Glomerular endothelial cell (primary cell): ENCODE measurements at places on chromosomes 2 and 18. TPM values are rescaled to one million over a fixed set of nuclear protein-coding genes. Genes with fewer than 3 reads are reported as not detected.

GRCh38 chr2:96903815-96904214 is 33.9 kb upstream of the SEMA4C start:
- DNase-seq: no peak

DNA sequence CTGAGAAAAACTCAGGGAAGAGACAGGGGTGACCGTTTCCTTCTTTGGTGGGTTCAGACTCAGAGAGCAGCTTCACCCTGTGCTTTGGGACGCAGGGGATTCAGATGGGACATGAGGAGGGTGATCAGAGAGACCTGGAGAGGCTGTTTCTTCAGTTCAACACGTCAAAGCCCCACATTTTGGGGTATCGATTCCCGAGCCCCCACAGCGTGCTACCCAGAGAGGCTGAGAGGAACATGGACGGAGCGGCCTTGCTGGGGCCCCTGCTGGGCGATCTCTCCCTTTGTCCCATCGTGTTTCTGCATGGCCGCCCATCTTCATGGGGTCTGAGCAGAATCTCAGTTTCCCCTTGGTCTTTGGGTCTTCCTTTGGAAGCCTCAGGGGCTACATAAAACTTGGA is 38.2 kb upstream of the PXDN start:
- DNase-seq: no peak

DNA sequence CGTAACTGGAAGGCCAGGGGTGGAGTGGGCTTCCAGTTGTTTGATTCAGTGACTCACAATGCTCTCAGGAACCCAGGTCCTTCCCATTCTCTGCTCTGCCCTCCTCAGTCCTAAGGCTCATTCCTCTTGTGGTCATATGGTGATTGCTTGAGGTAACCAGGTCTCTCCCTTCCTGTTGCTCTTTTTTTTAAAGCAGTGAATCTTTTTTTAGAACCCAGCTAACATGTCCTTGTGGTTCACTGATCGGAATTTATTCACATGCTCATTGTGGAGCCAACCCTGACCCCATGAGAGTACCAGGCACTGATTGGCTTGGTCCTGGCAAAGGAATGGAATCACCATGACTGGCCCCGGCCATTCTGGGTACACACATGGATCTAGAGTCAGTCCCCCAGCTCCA is 7.4 kb downstream of the THNSL2 start:
- no peak for DNase-seq

DNA sequence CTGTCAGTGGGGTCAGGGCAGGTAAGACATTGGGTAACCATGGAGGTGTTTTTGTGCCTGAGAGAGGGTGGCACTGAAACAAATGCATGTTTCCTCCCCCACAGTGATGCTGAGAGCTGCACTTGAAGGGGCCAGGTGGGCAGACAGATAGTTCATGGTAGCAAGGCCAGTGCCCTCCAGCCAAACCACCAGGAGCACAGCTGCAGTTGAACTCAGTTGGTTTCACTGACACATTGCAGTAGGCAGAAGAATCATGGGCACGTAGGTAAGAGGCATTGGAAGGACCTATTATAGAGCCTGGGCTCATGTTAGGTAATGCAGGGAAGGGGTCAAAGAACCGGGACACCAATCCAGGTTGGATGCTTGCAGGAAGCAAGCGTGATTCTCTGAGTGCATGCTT is 93.2 kb upstream of the ARL4C start:
- no peak for DNase-seq

GRCh38 chr18:5144629-5145028 is 52.4 kb downstream of the AKAIN1 start:
- no peak for DNase-seq

DNA sequence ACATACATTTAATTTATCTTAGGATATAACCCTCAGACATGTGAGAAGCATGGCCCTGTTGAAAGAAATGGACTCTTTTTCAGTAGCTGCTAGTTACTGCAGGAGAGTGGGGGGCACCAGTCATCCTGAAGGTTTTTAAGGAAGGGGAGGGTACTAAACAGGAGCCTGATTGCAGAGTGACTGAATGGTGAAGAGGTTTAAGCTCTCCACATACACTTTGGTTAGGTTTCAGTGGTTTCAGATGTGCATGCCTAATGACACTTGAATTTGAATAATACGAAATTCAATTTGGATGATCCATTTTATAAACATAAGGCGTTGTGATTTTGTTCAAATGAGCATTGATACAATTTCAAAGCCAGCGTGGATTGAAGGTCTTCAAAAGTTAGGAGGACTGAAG is 10.9 kb upstream of the FAM237A start:
- no peak for DNase-seq

Gene NAT8
- total RNA-seq: not detected in 2 replicates

- DNase-seq: no peak
Measured at GRCh38 chr2:143828763-143829537, 691.0 kb downstream of the ZEB2 start.

GRCh38 chr2:42881732-42882131 is 89.3 kb upstream of the HAAO start:
- DNase-seq: no peak

DNA sequence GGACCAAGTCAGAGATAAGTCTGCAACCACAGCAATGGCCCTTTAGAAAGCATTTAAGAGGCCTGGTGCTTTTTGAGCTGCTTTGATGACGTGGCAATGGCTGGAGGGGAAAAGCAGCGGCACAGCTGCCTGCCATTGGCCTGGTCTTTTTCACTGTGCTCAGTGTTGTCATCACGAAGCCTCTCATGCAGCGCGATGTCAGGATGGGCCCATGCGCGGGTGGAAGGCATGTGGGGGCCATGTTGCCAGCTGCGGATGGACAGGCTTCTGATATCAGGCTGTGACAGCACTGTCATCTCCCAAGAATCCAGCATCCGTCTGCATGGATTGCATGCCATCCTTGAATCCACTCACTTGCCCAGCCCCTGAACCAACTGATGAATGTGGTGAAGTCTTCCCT is 204.5 kb downstream of the ACKR3 start:
- no peak for DNase-seq

- DNase-seq: no peak
Measured at GRCh38 chr2:147937744-147938349, 82.7 kb downstream of the ORC4 start.

DNA sequence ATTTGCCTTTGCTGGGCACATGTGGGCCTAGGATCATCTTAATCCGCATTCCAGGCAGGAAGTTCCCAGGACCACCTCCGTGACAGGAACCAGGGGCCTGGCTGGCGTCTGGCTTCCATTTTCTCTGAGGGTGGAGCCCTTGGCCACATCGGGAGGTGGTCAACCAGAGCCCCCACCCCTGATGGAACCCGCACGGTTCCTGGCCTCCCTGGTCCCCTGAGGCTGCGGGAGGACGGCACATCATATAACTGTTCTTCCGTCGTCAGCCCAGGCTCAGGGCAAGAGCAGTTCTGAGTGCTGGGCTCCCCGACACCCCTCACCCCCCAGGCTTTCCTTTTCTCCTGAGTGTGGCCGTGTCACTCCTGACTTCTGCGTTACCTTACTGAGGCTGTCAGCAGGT is 13.5 kb downstream of the ESPNL start:
- DNase-seq: no peak

- no peak for DNase-seq
Measured at GRCh38 chr18:48946329-48946835, 4.4 kb downstream of the SMAD7 start.

- DNase-seq: no peak
Measured at GRCh38 chr2:37653805-37654378, 17.6 kb downstream of the CDC42EP3 start.

Gene DNER
- 5.4 and 13.4 TPM in 2 replicates for total RNA-seq

Gene EGR4
- total RNA-seq: not detected in 2 replicates

Gene FTCDNL1
- total RNA-seq: 1.3 TPM in 1 of 2 replicates, not detected in the other

Gene EMILIN1
- total RNA-seq: 3.5 and 7.3 TPM in 2 replicates
